Activated CD4-positive, alpha-beta memory T cell treated with anti-CD3 and anti-CD28 coated beads for 36 hours (primary cell): ENCODE measurements at places on chromosomes 11 and 22.

GRCh38 chr11:31958076-31958735 is 132.7 kb upstream of the RCN1 start:
- peak; percentile 76 for DNase-seq

- DNase-seq, result peak; percentile 38
Observed at GRCh38 chr22:28882545-28882877, 861 bp upstream of the ZNRF3 start.

DNA sequence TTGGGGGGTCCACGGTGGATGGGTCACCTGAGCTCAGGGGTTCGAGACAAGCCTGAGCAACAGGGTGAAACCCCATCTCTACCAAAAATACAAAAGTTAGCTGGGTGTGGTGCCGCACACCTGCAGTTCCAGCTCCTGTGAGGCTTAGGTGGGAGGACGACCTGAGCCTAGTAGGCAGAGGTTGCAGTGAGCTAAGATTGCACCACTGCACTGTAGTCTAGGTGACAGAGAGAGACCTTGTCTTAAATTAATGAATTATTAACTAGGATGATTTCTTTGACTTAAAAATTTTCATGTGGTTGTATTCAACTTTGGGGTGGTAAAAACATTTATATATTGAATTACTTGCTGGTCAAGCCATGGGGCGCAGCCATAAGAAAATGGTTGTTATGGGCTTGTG is 33.9 kb downstream of the CCDC83 start:
- DNase-seq, result no peak

DNA sequence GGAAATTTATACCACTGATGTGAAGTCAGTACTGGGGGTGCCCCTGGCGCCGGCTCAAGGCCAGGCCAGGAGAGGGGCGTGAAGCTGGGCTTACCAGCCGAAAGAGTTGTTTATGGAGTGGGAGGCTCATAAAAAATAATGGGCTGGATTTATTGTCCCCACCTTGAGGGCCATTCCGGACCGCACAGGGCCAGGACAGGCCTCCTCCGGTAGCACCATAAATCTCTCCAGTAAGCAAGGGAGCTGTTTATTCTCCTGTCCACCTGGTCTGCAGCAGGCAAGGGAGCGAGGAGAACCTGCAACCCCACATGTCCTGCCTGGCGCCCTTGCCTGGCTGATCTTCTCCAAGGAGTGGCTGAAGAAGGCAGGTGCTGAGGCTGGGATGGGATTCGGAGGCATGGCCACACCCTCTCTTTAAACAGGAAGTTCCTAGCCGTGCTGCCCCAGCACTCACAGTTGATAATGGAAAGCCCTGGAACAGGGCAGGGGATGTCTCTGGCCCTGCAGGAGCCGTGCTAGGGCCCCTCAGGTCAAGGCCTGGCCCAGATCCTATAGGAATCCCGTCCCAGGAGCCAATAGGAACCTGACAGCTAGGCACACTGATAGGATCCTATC is 65.1 kb downstream of the SCUBE1 start:
- no peak for DNase-seq

DNA sequence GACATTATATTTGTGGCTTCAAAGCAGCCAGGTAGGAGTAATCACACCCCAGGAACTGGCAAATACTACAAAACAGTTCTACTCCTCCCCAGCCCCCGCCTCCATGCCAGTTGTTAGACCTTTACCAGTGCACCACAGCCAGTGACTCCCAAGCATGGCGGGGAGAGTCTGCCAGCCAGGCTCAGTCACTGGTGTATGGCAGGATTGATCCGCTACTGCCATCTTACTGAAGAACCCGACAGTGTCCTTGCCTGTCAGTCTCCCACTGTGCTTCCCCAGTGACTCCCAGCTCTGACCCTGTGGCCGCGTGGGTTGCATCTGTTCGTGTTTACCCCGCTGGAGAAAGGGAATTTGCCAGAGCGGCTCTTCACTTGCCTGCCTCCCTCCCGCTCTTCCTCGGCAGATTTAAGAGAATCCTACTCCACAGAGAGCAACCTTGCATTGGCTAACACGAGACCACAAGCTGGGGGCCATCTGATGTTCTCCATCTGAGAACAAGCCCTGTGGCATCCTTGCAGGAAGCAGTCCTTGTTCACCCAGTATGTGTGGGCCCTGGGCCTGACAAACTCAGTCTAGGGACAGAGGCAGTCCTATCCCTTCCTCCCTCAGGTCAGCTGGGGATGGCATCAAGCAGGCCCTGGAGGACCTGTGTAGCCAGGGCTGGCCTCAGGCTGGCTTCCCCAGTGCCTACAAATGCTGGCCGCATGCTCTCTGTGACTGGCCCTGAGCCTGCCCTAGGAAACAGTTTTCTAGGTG is 33.1 kb downstream of the GNAZ start:
- DNase-seq, result no peak

GRCh38 chr11:502288-503178 is 4.5 kb downstream of the RNH1 start:
- DNase-seq, result no peak

- no peak for DNase-seq
Observed at GRCh38 chr22:44357966-44358465, 45.3 kb upstream of the SHISAL1 start.

DNA sequence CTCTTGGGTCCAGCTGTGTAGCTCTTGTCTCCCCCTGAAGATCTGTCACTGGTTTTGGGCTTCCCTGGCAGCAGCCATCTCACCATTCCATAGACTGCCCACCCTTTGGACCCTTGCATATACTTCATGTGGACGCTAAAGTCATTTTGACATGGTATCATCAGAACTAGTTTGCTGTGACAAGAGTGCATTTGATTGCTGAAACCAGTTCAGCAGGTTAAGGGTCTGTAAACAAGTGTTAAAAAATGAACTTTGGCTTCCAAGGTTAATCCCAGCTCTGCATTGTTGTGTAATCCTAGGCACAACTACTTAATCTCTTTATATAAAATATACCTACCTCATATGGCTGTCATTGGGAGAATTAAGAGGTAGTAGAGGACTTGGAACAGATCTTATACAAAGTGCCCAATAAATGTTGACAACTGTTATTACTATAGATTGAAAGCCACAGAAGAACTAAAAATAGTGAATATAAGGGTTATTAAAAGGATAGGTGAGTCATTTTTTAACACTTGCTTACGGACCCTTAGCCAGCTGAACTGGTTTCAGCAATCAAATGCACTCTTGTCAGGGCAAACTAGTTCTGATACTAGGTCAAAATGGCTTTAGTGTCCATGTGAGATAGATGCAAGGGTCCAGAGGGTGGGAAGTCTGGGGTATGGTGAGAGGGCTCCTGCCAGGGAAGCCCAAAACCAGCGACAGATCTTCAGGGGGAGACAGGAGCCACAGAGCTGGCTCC is 29.4 kb downstream of the CCDC90B start:
- no peak for DNase-seq

DNA sequence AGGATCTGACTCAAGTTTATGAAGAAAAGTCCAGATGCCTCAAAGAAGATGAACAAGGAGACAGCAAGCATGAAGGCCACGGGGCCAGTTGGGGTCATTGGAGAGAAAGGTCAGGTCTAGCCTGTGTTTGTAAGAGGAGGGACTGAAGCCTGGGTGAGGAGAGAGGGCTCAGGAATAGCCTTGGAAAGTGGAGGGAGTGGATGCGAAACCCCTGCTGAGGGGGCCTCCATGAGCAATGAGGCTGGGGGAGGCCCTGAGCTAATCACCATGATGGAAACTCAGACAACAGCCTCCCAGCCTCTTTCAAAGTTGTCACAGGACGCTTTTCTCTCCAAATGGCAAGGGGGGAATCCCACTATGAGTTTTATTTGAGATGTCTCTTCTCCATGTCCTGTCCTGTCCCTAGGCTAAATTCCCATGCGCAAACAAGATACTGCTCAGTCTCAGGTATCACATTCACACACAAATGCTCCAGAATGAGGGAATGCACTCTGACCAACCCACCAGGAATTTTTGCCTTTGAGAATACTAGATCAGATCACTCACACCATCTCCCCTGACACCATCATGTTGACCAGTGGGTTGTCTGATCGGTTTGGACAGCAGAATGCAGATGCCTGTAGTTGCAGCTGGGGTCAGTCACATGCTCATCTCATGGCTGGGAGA is 51.3 kb upstream of the TOP3B start:
- no peak for DNase-seq

DNA sequence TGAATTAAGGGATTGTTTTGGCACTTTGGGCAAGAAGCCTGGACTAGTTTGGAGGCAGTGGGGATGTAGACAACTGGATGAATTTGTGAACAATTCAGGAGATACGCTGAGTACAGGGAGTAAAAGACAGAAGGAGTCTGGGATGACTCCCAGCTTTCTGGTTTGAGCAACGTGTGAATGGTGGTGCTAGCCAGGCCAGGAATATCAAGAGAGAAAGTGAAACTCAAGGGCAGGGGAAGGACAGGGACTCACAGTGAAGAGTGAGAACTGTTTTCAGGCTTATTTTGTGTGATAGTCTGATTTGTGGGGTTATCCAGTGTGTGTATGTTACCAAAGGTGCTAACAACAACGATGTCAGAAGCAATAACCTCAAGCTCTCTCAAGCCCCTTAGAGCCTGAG is 15.9 kb downstream of the CHRM1 start:
- no peak for DNase-seq

GRCh38 chr11:1548221-1549070 is 23.6 kb downstream of the DUSP8 start:
- DNase-seq, result no peak

DNA sequence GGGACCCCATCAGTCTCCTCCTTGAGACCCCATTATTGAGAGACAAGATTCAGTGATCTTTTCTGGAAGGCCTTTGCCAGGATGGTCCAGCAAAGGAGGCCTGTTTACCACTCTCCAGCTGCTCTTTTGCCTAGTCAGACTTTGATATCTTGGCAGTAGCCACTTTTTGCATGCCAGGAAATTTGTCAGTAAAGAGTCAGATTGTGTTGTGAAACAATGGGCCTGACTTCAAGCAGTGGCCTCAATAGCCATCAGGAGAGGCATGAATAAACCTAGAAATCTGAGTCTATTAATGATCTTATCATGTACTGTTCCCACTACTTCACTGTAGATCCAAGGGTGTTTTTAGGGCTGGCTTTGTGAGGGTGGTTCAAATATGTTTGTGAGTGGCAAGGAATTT is 479.4 kb downstream of the JRKL start:
- no peak for DNase-seq

DNA sequence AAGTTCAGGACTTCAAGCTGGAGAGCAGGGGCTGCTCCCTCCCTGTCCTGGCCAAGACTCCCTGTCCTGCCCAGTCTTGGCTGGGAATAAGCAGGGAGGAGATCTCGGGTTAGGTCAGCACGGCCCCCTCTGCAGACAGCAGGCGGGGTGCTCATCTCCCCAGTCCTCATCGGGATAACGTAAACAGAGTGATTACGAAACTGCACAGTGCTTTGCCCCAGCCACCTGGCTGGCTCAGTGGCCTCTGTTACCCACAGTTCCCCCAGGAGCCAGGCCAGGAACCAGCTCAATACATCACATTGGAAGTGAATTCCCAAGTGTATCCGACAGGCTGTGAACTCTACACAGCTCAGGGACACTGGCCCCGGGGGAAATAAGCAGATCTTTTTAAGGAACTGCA is 42.7 kb upstream of the KCNJ11 start:
- DNase-seq, result no peak

DNA sequence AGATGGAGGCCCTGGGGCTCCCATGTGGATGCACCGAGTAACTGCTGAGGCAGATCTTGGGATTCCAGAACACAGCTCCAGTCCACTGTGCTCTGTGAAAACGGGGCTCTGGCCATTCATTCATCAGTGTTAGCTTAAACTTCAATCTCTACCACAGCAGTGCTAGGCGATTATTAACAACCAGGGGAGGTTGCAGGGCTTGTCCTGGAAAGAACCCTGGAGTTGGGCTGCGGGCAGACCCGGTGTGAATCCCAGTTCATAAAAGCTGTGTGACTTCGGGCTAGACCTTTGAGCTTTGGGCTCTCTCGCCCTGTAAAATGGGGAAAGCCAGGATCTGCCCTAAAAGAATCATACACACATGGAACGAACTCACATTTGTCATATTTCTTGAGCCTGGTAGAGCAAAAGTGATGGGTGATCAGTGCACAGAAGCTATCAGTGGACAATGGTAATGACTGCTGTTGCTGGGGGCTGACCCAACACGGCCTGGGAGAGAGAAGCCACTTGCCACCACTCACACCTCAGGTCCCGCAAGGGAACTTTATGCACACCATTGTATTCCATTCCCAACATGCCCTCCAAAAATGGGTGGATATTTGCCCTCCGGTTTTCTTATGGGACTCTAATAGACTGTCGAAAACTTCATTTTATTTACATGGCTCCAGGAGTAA is 15.6 kb upstream of the CRYBB3 start:
- no peak for DNase-seq
